Umbilical cord (tissue), 2 donors: ENCODE measurements at places on chromosomes 7 and 10.

- no peak for DNase-seq
Observed at GRCh38 chr7:33076737-33077136, 14.2 kb upstream of the NT5C3A start.

GRCh38 chr7:105157278-105157677, 143.3 kb downstream of the KMT2E start:
- no peak for DNase-seq

- DNase-seq, result no peak
Observed at GRCh38 chr10:43221419-43222209, 45.3 kb downstream of the RASGEF1A start.

DNA sequence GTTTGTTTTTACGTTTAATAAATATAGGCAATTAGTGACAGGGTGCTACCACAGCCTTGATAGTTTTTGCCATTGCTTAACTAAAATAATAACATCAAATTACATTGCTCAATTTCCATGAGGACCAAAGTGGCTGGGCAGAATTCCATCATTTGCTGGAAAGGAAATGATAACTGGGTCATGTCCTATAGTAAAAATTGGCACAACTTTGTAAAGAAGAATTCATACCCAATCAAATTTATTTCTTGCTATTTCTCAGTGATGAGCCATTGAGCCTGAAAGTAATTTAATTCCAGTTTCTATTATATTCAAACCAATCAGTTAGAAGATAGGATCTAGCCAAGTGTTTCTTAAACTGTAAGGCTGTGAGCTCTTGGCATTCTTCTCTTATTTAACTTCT, 102.2 kb upstream of the CTTNBP2 start:
- DNase-seq, result no peak

DNA sequence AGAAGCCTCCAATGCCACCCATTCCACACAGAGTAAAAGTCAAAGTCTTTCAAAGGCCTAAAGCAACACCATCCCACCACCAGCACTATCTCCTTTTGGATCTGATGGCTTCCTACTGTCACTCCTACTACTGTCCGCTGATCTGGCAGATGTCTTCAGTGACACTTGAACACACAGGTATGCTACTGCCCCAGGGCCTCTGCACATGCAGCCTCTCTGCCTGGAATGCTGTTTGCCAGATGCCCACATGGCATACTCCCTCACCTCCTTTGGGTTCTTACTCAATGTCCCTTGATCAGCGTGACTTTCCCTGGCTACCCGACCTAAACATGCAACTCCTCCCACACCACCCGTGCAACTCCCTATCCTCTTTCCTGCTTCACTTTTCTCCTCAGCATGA, 512.4 kb downstream of the KCNMA1 start:
- no peak for DNase-seq

DNA sequence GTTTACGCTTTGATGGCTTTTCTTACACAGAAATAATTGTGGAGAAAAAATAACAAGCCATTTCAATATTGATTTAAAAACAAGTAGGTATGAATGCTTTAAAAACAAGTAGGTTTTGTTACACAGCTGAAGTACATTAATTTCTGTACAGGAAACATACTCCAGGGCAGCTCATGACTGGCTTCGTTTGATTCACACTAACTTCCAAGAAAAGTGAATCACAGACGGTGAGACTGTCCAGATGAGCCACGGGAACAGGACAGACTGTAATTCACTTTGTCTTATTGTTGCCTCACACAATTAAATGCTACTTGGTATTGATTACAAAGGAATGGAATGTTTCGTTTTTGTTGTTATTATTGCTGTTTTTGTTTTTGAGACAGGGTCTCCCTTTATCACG, 26.6 kb upstream of the SNX10 start:
- DNase-seq, result no peak

- no peak for DNase-seq
Observed at GRCh38 chr10:133019651-133020050, 68.1 kb upstream of the ADGRA1 start.

DNA sequence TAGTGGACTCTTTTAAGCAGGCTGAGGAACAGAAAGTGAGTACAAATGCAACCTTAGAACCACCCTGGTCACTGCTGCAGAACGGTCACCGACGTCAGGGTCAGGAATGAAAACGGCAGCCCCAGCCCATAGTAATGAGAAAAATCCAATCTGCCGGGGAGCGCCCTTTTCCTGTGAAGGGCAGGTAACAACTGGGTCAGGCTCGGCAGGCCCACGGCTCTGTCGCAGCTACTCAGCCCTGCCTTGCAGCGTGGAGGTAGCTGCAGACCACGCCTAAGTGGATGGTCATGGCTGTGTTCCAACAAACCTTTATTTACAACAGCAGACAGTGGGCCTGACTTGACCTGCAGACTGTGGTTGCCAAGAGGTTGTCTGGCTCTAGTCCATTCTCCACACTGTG, 563.2 kb downstream of the DNAJB6 start:
- no peak for DNase-seq

- DNase-seq, result peak; percentile 55
Observed at GRCh38 chr10:110919971-110920881, 822 bp downstream of the SHOC2 start.

- no peak for DNase-seq
Observed at GRCh38 chr7:12607134-12607533, 36.6 kb downstream of the SCIN start.

- DNase-seq, result no peak
Observed at GRCh38 chr7:54581511-54581910, 39.3 kb downstream of the VSTM2A start.

DNA sequence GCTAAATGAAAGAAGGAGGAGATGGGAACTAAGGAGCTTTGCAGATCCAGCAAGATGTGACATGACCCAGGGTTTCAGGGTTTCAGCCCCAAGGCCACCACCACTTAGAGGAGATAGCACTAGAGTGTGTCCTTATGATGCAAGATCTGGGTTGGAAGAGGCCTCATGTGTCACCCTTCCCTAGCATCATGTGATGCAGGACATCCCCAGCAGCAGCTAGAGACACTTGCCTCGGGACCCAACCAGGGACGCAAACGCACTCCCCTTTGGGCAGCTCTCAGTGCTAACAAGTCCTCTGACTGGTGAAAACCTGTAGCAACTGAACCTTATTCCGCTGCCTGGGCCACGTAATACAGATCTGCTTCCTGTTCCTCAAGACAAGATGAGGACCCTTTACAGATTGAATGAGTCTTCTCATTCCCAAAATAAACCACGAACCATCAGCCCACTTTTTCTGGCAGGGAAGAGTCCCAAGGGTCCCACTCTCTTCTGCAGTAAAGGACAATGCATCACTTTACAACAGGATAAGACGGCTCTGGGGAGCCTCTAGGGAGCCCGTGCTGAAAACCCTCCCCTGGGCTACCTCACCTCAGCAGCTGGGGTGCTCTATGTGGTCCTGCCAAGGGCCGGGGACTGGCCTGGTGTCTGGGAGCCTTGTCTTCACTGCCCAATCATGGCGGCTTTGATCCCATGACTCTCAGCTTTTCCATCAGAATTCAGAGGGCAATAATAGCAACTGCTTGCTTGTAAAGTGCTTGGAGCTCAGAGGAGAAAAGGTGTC, 44.8 kb upstream of the GDF10 start:
- DNase-seq, result no peak

GRCh38 chr7:30752484-30752883, 549 bp downstream of the INMT start:
- DNase-seq, result no peak

GRCh38 chr7:143363016-143363937, 764 bp upstream of the FAM131B start:
- DNase-seq, result no peak

GRCh38 chr7:50669890-50670289, 104.7 kb upstream of the DDC start:
- no peak for DNase-seq

- DNase-seq, result no peak
Observed at GRCh38 chr7:66500087-66500486, 128.6 kb upstream of the KCTD7 start.

DNA sequence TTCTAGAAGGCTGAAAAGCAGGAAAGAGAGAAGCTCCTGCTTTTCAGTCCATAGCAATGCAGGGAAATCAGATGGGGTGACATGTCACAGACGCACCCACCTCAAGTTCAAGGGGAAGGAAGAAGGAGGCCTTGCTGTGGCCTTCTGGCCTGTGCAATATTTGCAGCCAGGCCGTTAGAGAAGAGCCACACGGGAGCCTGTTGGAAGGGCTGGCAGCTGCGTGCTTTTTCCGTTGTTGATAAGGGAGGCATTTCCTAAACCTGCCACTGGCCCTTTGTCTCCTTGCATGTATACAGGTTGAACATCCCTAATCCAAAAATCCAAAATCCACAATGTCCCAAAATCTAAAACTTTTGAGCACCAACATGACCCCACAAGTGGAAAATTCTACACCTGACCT, 492.5 kb upstream of the ZMIZ1 start:
- DNase-seq, result no peak

GRCh38 chr7:123600876-123601275, 745 bp upstream of the ASB15 start:
- DNase-seq, result no peak

DNA sequence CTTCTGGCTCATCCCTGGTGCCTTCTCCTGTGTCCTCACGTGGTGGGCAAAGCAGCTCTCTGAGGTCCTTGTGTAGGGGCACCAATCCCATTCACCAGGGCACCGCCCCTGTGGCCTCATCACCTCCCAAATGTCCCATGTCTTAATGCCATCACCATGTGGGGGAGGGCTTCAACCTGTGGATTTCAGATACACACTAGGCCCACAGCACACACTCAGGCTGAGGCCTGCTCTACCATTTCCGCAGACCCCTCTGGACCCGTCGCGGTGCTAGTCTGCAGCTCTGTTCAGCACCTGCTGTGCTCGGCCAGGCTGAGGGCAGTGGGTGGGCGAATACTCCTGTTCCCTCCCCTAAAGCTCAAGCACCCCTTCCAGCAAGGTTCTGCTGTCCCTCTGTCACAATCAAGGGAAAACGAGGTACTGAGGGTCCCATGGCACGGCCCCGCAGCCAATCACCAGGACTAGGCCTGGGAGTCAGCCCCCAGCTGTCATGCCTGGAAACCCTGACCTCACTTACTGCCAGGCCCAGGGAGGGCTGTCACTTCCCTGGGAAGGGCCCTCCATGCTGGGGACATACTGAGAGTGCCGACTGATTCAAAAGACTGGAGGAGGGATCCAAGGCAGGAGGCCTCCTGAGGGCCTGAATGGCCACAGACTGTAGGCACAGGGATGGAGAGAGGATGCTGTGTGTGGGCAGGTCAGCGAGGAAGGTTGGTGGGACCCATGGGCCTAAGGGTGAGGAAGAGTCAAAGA, 123.8 kb upstream of the RET start:
- DNase-seq, result no peak

- peak; percentile 76 for DNase-seq
Observed at GRCh38 chr10:130301021-130301892, 165.1 kb downstream of the GLRX3 start.

DNA sequence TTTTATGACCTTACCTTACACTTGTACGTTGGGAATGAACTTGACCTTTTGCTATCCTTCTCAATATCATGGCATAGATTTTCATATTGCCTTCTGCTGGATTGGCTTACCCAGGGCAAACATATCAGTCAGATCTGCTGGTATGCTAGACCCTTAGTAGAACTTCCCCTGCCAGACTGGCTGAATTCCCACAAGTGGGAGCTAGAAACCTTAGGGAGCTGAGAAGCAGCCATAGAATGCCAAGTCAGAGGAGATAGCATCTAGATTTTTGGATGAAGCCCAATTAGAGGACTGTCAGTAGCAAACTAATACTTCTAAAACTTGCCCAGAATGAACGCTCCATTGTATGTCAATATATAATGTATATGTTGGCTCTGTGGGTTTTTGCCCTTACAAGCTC, 385.0 kb downstream of the NXPH1 start:
- no peak for DNase-seq

GRCh38 chr7:511476-512145, 8.0 kb downstream of the PDGFA start:
- DNase-seq, result peak; percentile 46

GRCh38 chr7:138008588-138009349, 6.9 kb upstream of the CREB3L2 start:
- DNase-seq, result peak; percentile 80

DNA sequence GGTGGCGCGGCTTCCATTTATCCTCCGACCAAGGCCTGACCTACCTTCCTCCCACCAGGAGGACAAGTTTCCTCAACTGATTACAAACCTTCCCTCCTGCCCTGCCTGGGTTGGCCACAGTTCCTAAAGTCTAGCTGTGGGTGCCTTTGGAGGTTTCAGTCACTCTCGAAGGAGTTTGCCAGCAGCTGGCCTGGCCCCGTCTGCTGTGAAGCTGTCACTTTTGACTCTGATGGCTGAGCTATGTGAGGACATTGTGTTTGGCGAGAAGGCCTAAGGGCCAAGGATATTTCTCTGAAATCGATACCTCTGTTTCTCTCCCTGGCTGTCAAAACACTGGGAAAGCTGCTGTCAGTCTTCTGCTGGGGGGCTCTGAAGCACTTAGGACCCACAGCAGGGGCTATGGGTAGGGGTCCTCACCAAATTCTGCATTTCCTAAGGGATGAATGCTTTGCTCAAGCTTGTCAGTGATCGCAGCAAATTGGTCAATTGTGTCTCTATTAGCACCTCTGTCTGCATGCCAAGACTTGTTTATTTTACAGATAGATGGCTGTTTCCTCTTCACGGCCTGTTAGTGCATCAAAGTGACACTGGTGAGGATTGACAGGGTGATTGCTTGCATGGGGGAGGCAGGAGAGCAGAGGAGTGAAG, 31.9 kb upstream of the SAMD8 start:
- DNase-seq, result no peak

- DNase-seq, result peak; percentile 92
Observed at GRCh38 chr7:99562832-99563231, 4.4 kb downstream of the ZNF655 start.

GRCh38 chr7:712381-713138, 13.9 kb upstream of the DNAAF5 start:
- no peak for DNase-seq

DNA sequence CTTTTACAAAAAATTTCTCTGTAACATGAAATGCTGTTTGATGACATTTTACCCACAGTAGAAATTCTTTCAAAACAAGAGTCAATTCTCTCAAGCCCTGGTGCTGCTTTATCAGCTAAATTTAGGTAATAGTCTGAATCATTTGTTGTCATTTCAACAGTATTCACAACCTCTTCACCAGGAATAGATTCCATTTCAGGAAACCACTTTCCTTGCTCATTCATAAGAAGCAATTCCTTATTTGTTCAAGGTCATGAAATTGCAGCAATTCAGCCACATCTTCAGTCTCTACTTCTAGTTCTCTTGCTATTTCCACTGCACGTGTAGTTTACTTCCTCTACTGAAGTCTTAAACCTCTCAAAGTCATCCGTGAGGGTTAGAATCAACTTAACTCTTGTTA, 14.1 kb downstream of the STAG3 start:
- DNase-seq, result no peak

GRCh38 chr10:86051586-86051985, 315.0 kb downstream of the GRID1 start:
- no peak for DNase-seq

GRCh38 chr7:149027055-149027454, 1.2 kb downstream of the PDIA4 start:
- no peak for DNase-seq

- DNase-seq, result no peak
Observed at GRCh38 chr7:20798081-20798693, 11.5 kb upstream of the SP8 start.
